Chondrocyte (in vitro differentiated cells): ENCODE measurements at places on chromosomes 7 and 10. TPM values are rescaled to one million over a fixed set of nuclear protein-coding genes. Genes with fewer than 3 reads are reported as not detected.

IL2RA gene
- not detected in 3 replicates for total RNA-seq

DNA sequence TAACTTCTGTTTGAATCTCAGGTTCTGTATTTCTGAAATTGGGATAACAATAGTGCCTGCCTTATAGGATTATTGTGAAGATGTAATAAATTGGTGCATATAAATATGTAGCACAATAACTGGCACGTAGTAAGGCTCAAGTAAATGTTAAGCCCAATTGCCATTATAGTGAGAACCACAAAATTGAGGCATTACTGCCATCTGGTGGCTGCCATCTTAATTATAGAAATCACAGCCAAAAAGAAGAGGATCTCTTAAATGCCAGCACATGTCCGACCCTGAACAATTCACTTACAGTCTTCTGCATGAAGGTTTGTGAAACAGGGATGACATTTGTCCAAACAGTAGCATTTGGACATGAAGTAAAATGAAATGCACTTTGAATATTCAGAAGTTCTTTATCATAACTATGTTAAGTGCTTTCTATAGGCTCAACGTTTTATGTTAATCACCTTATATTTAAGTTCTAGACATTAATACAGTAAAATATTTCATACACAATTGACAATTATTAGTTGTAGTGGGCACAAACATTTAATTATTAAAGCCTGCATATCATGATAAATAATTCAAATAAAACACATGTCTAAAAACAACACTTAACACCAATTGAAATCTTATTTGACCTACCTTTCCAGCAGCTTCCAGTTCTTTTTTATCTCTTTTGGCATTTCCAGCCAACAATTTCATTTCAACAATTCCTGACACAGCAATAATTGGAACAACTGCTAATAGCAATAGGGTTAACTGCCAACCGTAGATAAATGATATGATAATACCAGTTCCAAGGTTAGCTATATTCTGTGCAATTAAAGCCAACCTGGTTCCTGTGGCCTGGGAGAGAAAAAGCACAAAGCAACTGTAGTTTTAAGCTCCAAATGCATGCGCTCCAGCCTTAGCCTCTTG, 58.5 kb downstream of the ABCB4 start:
- no peak for DNase-seq

- no peak for DNase-seq
Observed at GRCh38 chr7:40403703-40404476, 269.1 kb downstream of the SUGCT start.

AGR2 gene
- total RNA-seq, result not detected in 3 replicates

- no peak for DNase-seq
Observed at GRCh38 chr7:140506788-140507464, 27.6 kb upstream of the MKRN1 start.

DNA sequence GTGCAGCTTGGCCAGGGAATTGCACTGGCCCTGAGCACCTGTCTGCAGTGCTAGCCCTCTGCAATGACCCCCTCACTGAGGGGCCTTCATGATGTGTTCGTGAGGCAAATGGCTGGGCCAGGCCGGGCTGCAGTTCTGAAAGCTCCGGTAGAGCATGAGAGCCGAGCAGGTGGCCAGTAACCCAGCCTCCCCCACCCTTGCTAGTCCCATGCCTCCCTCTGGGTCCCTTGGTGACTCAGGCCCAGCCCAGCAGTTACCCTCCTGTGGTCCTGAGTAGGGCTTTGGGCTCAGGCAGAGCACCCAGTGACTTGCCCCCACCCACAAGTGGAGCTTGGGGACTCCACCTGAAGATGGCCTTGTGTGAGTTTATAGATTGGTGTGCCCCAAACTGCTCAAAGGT, 16.1 kb upstream of the CSGALNACT2 start:
- no peak for DNase-seq

- DNase-seq, result peak; percentile 64
Observed at GRCh38 chr7:130363026-130363847, 17.1 kb upstream of the CPA1 start.

- no peak for DNase-seq
Observed at GRCh38 chr10:89214566-89215165, 7.5 kb upstream of the CH25H start.

DNA sequence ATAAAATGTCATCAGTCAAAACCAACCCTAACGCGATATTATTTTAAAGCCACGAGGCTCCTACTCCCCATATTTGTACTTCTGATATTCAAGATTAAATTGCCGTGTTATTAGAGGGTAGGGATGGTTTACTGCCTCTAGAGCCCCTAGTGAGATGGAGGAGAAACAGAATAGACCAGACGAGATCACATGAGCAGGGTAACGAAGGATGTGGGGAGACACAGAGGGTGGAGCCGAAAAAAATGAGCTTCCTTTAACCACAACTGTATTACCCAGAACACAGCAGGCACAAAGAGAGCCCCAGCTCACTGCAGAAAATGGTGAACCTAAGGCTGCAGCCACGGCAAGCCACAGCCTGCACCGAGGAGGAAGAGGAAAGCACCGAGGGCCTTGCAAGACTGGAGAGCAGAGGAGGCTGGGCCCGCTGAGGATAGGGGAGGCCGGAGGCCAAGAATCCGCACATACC, 14.3 kb downstream of the ZC3HAV1 start:
- no peak for DNase-seq

DNA sequence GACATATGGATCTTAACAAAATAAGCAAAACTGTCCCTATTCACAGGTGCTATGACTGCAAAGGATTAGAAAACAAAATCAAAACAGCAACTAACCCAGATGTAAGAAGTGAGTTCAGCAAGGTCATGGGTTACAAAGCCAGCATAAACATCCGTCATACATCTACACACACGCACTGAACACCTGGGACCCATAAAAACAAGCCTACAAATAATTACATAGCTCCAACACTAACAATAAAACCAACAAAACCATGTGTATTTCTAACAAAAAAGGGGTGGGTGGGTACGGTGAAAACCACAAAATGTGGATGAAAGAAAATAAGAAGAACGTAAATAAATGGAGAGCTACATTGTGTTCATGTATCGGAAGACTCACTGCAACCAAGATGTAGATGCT, 256.8 kb downstream of the ELFN1 start:
- no peak for DNase-seq

DNA sequence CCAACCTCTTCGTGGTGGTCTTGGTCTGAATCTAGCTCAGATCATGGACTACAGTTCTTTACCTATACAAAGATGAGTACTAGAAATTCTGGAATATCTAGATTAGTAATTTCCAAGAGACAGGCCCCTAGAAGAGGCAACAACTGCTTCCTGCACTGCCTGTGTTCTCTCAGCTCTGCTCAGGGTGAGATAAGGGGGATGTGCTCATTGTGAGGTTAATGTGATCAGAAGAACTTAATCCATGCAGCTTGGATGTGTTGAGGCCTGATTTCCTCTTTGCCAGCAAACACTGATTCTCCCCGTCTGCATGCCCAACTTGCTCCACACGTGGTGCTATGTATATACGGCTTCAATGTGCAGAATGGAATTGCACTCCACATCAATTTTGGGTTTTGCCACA, 268.0 kb downstream of the PHTF2 start:
- no peak for DNase-seq

ZNF804B gene
- not detected in 3 replicates for total RNA-seq

SEMA3E gene
- total RNA-seq, result 3.7 to 10.1 TPM (median 5.1 TPM) in 3 replicates

GRCh38 chr10:12158111-12158510, 28.6 kb downstream of the SEC61A2 start:
- no peak for DNase-seq

- no peak for DNase-seq
Observed at GRCh38 chr7:34087892-34088891, 182.9 kb downstream of the BMPER start.

- DNase-seq, result no peak
Observed at GRCh38 chr7:103795787-103796186, 193.7 kb downstream of the RELN start.

DNA sequence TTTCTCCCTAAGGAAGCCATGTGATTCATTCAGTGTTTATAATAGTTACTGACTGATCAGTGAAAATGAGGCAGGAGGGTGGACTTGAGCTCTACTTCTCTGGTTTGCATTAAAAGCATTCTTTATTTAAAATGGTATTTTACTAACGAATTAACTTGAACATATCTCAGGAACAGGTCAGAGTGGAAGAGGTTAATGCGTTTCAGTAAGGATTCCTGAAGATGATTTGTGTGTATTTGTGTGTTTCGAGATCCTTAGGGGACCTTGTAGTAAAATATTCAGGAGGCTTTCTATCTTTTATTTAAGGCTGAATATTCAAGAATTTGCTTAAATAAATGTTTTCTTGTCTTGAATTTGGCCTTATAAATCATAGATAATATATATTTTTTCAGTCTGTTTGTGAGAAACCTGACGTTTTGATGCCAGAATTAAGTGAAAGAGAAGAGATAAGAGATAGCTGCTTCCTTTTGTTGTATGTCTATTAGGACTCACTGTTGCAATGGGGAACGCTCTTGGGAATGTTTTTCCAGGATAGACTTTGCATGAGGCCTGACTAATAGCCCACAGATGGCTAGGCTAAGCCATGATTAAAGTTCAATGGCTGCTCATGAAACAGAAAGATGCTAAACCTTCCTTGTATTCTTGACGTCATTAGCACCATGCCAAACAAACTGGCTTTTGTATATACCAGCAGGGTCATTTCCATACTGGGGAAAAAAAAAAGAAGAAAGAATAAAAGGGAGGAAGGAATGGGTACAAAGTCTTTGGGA, 93.8 kb upstream of the MTPN start:
- no peak for DNase-seq

C10orf67 gene
- not detected in 3 replicates for total RNA-seq

GRCh38 chr7:157693521-157694375, 356.9 kb downstream of the DNAJB6 start:
- DNase-seq, result peak; percentile 71

STOX1 gene
- total RNA-seq, result 0.97 to 1.9 TPM (median 1.1 TPM) in 3 replicates

- no peak for DNase-seq
Observed at GRCh38 chr7:150564006-150564405, 3.2 kb upstream of the GIMAP4 start.

DNA sequence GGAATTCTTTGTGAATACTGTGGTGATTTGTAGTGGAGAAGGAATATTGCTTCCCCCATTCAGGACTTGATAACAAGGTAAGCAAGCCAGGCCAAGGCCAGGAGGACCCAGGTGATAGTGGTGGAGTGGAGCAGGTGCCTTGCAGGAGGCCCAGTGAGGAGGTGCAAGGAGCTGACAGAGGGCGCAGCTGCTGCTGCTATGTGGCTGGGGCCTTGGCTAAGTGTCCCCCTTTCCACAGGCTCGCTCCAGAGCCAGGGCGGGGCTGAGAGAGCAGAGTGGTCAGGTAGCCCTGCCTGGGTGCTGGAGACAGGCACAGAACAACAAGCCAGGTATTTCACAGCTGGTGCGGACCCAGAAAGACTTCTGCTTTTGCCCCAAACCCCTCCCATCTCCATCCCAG, 162.9 kb downstream of the EGFR start:
- DNase-seq, result no peak

GRCh38 chr7:121038717-121039509, 50.4 kb downstream of the CPED1 start:
- DNase-seq, result no peak

AGAP5 gene
- 2.9 to 5.2 TPM (median 3.9 TPM) in 3 replicates for total RNA-seq

NCF1 gene
- not detected in 3 replicates for total RNA-seq

TMEM130 gene
- 19.3 to 19.7 TPM (median 19.3 TPM) in 3 replicates for total RNA-seq
